Erythroblast (primary cell): ENCODE measurements at places on chromosomes 1 and 21.

DNA sequence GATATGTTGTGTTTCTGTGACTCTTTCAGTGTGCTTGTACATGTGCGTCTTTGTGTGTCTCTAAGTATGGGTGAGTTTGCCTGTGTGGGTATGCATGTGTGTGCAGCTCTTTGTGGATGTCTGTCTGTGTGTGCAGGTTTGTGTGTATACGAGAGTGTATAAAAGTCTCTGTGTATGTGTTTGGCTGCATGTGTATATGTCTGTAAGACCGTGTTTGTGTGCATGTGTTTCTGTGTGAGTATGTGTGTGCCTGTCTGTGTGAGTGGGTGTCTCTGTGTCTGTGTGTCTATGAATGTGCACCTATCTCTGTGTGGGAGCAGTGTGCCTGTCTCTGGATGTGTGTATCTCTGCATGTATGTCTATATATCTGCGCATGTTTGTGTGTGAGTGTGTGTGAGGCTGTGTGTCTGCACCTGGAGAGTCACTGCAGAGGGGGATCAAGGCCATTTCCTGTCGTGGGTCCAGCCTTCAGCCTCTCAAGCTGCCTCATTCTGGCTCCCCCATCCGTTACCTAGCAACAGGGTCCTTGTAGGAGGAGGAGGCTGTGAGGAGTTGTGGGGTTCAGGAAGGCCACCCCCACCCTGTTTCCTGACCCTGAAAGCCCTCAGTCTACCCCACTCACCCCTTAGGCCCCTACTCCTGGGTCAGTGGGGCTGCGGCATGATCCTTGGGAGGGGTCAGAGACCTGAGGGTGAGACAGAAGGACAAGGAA, 10.4 kb downstream of the FGR start:
- no peak for DNase-seq

DNA sequence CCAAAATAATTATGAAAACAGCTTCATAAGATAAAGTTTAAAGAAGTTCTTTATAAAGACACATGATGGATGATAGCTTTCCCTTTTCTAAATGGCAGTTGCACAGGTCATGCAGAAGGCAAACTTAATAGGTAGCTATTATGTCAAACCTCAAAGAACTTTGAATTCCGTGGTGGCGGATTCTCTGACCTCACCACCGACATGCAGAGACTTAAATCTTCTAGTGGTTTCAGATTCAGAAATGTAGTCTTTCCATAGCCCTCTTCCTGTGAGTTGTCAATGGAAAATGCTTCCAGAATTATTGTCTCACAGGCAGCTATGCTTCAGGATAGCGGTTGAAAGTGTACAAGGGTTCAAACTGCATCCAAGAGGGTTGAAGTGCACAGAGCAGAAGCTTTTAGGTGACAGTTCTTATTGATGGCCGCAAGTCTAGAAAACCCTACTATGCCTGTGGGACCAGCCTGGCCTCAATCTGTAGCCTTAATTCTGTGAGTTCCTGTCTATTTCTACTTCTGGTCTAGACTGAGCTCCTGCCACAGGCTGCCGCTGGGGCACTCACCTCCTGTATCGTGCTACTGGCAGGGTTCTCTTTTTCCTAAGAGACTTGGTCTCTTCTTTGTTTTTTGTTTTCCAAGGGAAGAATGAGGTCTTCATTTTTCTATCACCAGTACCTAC, 117.0 kb upstream of the ERRFI1 start:
- DNase-seq, result no peak

GRCh38 chr1:212586206-212587015, 22.1 kb upstream of the ATF3 start:
- DNase-seq, result no peak

DNA sequence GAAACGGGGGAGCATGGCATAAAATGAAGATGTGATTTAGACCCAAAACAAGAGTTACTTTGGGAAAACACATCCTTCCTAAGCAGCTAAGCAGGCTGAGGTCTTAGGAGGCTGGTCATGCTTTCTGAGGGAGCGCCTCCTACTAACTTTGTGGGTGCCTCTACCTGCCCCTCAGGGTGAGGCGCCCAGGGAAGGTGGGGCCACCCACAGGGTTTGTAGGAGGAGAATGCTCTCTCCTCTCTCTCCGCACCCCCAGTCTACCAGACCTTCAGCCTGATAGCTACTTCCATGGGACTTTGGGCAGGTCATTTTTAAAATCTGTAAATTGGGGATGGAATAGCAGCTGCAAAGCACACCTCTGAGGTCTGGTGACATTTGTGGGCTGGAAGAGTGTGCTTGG, 23.8 kb downstream of the SLC27A3 start:
- no peak for DNase-seq

GRCh38 chr1:3015269-3015635, 6.0 kb upstream of the ACTRT2 start:
- DNase-seq, result no peak

- DNase-seq, result peak; percentile 58
These were observed 34.0 kb upstream of the SSX2IP start for GRCh38 chr1:84724128-84724860.

- DNase-seq, result no peak
These were observed 868.2 kb upstream of the CXADR start for GRCh38 chr21:16644685-16645084.

GRCh38 chr1:57887964-57888491, 464.2 kb upstream of the DAB1 start:
- no peak for DNase-seq

DNA sequence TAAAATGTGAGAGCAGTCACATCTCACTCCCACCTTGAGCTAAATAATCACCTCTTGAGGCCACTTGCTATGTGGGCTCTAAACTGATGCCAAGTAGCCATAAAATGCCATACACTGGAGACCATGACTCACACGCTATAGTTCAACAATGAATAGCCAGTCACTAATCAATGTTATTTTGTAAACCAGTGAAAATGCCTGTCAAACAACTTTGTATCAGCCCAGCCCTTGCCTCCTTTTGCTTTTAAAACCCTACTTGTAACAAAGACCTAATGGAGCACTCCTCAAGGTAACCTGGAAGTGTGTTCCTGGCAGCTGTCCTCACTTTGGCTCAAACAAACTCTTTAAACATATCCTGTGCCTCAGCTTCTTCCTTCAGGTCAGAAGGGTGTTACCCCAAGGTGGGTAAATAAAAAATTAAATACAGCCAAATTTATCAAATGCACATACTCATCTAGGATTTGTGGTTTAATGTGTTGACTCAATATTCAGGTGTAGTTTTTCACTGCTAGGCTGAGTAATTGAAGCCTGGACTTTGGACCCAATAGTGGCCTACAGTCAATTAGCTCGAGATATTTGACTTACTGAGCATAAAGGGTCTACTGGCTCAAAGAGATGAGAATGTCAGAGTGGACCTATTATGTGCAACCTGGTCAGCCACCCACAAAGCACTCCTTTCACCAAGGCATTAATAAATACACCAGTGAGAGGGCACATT, 154.3 kb downstream of the COQ8A start:
- DNase-seq, result no peak

- DNase-seq, result no peak
These were observed 356.1 kb downstream of the OMA1 start for GRCh38 chr1:58190267-58190988.

DNA sequence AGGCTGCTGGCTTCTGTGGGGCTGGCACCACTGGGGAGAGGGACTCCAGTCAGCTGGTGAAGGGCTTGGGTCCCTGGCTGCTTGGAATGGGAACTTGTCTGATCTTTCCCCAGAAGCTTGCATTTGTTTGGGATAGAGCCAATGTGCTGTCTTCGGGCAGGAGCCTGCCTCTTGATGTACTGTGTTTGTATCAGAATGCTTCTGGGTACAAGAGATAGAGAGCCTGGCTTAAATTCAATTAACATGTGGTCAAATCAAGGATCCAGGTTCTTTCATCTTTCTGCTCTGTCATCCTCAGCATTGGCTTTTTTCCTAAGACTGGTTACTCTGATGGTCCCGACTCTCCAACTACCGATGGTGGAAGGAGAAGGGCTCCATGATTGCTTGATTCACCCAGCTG, 16.0 kb upstream of the PROK1 start:
- DNase-seq, result no peak

GRCh38 chr21:38800924-38801744, 4.6 kb upstream of the ETS2 start:
- DNase-seq, result no peak

DNA sequence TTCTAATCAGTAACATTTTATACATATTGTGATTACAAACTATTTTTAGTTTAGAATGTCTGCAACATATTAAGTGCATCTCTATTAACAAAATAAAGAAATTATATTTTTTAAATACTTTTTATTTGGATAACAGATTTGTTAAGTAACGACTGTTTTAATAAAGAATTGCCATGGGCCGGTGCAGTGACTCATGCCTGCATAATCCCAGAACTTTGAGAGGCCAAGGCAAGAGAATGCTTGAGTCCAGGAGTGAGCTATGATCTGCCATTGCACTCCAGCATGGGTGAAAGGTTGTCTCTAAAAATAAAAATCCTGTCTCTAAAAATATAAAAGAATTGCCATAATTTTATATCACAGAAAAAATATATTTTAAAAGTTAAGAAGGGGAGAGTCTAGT, 4.1 kb downstream of the LRRIQ3 start:
- DNase-seq, result no peak

- no peak for DNase-seq
These were observed 22.1 kb downstream of the MROH7 start for GRCh38 chr1:54663725-54664124.

GRCh38 chr1:236997361-236997760, 6.9 kb downstream of the MT1HL1 start:
- DNase-seq, result no peak

DNA sequence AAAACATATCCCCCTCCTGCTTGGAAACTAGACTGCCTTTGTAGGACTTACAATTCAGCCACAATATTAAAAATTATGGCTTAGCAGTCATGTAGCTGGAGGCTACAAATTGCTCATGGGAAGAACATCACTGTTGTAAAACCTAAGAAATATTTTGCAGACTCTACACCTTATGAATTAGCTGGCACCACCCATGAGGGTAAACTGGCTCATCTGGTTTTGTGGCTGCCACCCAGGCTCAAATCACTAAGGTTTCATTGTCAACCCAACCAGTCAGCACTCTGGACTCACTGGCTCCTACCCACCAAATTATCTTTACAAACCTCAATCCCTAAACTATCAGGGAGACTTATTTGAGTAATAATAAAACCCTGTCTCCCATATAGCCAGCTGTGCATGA, 100.7 kb upstream of the OLFM3 start:
- DNase-seq, result no peak

DNA sequence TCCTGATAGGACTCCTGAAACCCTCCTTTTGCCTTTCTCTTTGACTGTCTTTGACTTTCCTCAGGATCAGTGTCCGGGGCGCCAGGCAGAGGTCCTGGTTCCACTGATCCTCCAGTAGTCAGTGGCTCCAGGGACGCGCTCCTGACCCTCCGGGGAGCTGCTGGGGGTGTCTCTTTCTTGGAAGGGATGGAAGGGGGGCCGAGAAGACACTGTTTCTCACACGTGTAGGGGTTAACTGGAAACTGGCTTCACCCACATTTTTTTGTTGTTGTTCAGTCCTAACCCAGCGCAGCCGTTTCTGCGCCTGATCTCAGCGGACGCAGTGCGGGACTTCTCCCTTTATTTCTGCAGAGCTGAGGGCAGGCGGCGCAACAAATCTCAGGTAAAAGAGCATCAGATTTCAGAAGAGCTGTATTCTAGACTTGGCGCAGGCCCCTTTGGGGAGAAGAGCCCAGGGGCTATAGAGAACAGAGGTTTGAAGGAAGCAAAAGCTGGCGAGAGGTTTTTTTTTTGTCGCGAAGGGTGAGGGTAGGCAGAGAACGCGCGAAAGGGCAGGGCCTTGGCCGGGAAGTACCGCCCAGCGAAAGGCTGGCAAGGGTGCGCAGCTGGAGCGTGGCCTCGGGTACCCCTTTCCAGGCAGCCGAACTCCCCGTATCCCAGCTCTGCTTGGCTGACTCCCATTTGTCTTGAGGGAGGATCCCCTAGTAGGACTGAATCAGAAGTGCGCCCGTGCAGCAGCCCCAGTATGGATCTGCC, 4.3 kb upstream of the LHX9 start:
- no peak for DNase-seq

DNA sequence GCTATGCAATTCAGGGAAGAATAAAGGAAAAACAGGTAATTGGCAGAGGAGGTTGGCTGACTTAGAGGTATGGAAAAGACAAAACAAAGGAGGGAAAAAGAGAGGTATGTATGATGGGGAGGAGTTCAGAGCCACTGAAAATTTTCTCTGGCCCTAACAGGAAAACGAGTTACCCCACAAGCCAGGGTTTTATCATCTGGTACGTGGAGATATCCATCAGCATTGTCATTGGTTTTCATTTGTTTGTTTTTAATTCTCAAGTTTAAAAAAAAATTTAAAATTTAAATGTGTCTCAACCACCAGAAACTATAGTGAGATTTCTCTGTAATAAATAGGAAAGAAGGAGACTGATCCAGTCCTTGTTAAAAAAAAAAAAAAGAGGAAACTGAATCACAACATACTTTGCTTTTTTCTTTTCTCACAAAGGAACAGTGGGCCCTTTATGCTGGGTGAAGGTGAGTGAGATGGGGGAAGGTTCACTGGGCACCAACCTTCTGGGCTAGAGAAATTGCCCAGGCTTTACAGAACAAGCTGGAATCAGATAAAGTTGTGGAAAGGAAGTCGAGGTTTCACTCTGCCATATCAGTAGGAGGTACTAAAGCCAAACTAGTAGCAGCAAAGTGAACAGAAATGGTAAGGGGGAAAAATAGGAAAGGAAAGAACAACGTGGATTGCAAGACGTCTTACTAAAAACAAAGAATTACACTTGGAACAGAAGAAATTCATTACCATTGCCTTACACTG, 2.7 kb downstream of the IFNAR2 start:
- peak; percentile 21 for DNase-seq
